ENCODE measurements at places on chromosomes 2 and 18. TPM values are rescaled to one million over a fixed set of nuclear protein-coding genes. Genes with fewer than 3 reads are reported as not detected.

The PRKAG3 gene
- not detected for total RNA-seq

The MRO gene
- total RNA-seq = 0.82 TPM

The IL37 gene
- total RNA-seq = not detected

The SERPINB12 gene
- total RNA-seq = 0.12 TPM

The KIF1A gene
- under 0.01 TPM for total RNA-seq

The DPYSL5 gene
- total RNA-seq = not detected

The CROCC2 gene
- total RNA-seq = not detected

The SLC19A3 gene
- 1.8 TPM for total RNA-seq

The LBX2 gene
- total RNA-seq = 1.9 TPM

The APLF gene
- total RNA-seq = 4.3 TPM
